ENCODE measurements at places on chromosomes 4 and X.

DNA sequence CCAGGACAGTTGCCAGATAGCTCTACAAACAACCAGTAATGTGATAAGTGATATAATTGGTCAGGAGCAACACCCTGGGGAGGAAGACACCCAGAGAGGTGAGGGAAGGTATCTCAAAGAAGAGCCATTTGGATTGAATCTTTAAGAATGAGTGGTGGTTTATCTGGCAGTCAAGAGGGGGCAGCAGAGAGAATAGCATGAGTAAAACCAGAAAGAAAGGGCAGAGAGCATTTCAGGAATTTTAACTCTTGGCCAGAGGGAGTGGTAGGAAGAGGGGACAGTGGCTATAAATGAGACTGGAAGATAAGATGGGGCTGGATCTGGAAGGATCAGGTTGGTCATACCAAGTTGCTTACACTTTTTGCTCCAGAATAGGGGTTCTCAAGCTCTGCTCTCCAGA lies 5.9 kb upstream of the SEPTIN6 start:
- no peak for DNase-seq

DNA sequence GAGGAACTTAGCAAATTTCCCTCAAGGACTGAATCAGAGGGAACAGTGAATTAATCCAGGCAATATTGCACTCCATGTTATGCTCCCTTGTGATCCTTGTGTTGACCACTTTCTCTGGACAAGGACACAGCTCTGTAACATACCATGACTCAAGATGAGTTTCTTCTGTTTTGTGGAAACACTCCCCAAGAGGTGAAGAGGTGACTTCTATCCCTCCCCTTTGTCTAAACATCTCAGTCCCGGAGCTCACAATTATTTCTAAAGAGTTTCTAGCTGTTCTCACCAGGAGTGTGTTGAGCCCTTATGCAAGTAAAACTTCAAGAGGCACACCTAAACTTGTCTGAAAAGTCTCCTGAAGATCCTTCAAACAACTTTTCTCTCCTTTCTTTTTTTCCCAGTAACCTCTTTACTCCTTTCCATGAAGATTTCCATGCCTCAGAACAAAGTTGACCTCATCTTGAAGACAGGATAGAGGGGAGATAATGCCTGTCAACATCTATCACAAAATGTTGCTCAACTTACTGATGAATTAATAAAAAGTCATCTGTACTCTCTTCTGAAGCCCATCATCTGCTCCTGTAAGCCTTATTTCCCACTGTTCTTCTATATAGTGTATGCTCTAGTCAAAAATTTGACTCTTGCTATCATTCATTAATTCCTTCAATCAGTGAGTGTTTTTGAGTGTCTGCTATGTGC lies 429.1 kb downstream of the SPRY1 start:
- DNase-seq, result no peak

DNA sequence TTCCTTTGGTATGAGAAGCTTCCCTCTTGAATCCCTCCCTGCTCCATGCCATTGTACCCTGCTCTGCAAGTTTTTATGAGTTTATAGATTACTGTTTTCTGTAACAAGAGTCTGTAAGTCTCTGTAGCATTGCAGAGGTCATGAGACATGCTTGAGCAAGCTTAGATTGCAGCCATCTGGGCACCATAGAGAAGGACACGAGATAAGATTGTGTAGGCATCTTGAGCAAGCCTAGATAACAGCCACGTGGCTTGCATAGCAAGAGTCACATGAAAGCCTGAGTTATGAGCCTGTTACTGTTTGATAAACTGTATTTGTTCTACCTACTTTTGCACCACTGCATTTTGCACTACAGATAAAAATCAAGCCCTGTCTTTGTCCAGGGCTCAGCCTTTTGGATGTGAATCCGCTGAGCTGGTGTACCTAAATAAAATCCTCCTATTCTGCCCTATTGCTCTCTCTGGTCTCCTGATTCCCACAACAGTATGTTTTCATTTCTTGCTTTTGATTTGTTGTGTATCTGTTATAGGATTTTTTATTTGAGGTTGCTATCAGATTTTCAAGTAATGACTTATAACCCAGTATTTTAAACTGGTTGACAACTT lies 127.4 kb upstream of the ANKRD50 start:
- DNase-seq, result no peak

- DNase-seq, result no peak
Measured at GRCh38 chr4:107203733-107204132, 167.6 kb upstream of the DKK2 start.

DNA sequence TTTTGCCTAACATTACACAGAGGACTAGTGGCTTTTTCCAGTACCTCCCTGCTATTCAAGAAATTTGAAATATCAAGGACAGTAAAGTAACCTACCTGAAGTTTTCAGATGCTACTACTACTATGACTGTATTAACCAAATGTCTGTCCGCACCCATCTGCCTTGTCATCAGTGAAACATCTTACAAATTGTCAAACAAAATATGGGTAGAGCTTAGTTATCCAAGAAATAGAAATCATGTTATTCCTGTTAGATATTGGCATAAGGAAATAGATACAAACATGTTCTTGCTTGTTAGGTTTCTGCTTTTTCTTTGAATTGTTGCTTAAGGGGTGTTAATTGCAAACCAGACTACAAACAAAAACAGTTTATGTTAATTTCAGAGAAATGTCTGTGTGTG lies 63.9 kb downstream of the PLS3 start:
- no peak for DNase-seq

- no peak for DNase-seq
Measured at GRCh38 chrX:103688946-103689345, 2.4 kb upstream of the MORF4L2 start.
